Lung (tissue), 17 donors: ENCODE measurements at places on chromosomes 1 and 21. TPM values are rescaled to one million over a fixed set of nuclear protein-coding genes. Genes with fewer than 3 reads are reported as not detected.

DNA sequence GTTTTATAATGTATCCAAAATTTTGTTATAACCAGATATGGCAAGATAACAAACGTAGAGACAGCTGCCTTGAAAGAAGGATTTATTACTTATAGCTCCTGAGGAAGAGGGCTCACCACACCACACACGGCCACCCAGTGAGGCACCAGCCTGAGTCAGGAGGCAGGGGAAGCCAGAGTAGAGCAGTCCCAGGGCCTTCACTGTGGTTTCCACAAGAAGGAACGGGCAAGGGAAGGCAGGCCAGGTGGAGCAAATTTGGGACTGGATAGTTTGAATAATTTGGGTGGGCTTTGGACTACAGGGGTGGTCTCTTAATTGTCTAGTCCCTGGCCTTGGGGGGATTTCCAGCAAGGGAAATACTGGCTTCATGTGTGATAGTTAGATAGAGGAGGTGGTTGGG is 72.5 kb downstream of the RRAGC start:
- DNase-seq: no peak

DNA sequence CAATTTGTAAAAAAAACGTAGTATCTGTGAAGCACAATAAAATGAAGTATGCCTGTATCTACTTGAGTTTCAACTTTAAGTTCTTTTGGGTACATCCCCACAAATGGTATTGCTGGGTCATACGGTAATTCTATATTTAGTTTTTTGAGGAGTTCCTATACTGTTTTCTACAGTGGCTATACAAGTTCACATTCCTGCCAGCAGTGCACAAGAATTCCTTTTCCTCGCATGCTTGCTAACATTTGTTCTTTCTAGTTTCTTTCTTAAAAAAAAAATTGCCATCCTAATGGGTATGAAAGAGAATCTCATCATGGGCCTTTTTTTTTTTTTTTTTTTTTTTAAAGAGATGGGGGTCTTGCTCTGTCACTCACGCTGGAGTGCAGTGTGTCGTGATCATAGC is 41.9 kb downstream of the UCK2 start:
- no peak for DNase-seq

DNA sequence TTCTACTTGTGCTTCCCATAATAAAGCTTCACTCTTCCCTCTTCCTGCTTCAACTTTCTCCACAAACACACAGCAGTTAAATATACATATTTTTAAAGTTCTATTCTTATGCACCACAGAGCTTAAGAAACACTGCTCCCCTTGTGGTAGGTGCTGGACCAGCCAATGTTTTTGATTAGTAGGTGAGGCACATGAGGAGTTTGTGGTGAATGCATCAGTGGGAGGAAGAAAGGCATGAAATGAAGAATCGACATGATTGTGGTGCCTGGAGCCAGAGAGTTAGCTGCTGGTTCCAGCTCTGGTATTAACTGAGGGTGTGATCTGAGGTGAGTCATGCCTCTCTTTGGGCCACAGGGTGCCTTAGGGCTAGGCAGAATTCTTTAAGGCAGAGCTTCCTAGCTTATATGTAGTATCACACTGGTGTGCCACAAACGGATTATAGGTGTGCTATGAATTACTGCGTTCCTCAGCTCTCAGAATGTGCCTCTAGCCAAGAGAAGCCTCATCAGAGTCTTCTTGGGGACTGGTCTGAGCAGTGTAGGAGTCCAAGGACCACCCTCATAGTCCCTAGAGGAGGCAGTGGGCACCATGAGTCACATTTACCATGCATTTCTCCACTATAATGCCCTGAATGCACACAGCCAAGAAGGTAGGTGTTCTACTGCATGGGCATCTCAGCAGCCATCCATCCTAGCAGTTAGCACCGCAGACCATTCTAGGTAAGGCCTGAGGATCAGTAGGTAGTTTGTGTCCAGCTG is 97.4 kb upstream of the SGIP1 start:
- DNase-seq: no peak

GRCh38 chr1:29245876-29246275 is 9.6 kb downstream of the PTPRU start:
- DNase-seq: peak; percentile 54

- DNase-seq: no peak
Measured at GRCh38 chr1:111323231-111323630, 32.6 kb downstream of the CHIA start.

- DNase-seq: no peak
Measured at GRCh38 chr1:46184920-46185658, 8.8 kb upstream of the P3R3URF start.

DNA sequence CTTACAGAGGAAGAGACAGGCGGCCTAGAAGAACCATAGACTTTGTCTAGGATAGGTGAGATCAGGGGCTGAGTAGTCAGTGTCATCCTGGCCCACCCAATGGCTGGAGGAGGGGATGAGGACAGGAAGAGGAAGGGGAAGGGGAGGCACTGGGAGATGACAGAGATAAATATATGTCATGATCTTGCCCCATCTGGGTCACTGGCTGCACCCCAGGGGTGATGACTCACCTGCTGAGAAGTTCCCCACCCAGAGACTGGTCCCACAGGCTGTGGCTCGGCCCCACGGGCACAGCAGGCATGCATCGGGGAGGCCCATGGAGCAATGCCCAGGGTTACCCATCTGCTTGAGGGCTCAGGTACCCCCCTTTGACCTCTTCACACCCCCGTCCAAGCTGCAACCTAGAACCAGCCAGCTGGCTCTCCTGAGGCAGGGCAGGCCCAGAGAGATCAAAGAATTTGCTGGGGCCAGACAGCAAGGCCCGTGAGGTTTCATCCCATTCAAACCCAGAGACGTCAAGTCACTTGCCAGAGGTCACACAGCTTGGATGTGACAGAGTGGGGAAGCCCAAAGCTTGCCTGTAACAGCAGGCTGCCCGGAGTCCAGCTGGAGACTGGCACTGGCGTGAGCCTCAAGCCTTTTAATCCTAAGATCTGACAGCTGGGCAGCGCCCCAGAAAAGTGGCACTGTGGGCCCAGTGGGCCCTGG is 34.7 kb upstream of the CASZ1 start:
- no peak for DNase-seq

DNA sequence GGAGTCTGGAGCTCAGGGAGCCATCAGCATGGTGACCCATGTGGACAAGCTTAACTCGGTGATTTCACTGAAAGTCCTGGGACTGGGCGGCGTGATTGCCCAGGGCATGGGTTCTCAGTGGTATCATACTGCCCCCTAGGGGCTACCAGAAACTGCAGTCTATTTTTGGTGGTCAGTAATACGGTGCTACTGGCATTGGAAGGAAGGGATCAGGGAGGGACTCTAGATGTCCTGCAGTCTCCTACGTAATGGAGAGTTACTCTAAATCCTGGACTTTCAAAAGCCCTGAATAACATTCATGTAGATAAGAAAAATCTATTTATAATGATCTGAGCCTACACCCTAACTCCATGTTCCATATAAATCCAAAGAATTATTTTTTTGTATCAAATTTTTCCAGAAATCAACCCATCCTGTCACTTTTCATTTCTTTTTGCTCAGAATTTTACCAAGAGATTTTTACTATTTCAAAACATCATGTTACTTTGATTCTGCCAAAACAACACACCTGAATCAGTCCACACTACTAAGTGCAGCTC is 37.3 kb downstream of the PABPC4 start:
- DNase-seq: peak; percentile 80

GRCh38 chr1:116418091-116418830 is 45.2 kb downstream of the ATP1A1 start:
- peak; percentile 88 for DNase-seq

DNA sequence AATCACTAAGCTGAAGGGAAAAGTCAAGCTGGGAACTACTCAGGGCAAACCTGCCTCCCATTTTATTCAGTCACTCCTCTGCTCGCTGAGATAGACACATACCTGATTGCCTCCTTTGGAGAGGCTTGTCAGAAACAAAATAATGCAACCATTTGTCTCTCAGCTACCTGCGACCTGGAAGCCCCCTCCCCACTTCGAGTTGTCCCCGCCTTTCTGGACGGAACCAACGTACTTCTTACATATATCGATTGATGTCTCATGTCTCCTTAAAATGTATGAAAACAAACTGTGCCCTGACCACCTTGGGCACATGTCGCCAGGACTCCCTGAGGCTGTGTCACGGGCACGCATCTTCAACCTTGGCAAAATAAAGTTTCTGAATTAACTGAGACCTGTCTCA is 21.5 kb upstream of the HPDL start:
- DNase-seq: no peak

GRCh38 chr1:165815725-165816124 is 11.7 kb upstream of the UCK2 start:
- DNase-seq: no peak

- no peak for DNase-seq
Measured at GRCh38 chr1:160608941-160609340, 29.6 kb upstream of the CD84 start.

DNA sequence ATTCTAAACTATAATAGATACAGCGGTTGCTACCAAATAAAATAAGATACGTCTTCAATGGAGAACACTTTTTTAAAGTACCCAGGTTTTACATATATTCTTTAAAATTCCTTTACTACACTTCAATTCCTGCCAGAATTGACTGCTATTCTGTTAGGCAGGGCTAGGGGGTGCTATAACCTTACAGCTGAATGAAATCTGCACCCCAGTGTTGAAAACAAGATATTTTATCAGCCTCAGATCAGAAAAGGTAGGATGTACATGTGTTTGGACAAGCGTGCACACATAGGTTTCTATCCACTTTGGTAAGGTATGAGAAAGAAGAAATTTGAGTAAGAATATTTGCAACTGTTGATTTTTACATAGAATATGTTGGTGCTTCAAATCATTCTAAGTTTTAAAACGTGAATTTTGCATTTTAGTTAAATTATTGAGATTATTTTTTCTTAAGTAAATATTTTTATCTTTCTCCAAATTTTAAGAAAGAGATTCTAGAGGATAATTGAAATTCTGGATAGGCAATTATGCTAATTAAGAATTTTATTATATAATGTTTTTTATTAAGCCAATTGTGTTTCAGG is 490.8 kb upstream of the ADGRL4 start:
- DNase-seq: no peak

DNA sequence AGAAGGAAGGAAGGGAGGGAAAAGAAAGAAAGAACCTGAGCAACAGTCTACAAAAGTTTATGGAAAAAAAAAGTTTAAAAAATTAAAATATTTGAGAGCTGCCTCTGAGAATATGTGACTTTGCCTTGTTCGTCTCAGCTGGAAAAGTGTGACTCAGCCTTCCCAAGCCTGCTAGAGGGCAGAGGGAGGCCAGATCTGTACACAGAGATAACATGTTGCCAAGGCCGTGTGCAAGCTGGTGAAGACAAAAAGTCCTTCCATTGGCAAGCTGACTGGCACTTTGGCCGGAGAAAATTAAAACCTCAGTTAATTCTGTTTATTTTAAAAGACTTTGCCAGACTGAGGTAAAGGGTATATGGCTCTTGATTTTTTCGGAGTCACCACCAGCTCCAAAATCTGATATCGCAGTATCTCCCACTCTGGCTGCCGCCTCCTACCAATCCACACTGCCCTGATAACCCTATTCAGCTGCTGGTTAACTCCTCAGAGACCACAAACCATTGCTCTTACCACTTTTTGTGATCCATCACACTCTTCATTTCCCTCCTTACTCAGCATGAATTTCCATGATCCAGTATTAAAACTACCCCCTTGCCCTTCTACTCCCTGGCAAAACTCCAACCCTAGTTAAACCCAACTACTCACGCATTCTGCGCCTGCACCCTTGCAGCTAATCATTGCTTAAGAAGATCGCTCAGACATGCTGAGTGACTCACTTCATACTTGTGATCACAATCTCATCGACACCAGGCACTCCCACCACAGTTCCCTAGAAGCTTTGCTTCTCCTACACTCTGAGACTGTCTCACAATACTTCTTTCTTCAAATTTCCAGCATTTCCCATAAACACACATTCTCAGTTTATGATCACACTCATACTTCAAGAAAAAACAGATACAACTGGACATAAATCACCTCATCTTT is 5.7 kb upstream of the PPP1R15B start:
- DNase-seq: peak; percentile 66

- peak; percentile 74 for DNase-seq
Measured at GRCh38 chr1:44645476-44646244, 28.6 kb downstream of the TMEM53 start.

- no peak for DNase-seq
Measured at GRCh38 chr1:36971852-36972618, 62.3 kb downstream of the GRIK3 start.

- DNase-seq: no peak
Measured at GRCh38 chr1:246709835-246710234, 14.4 kb upstream of the SCCPDH start.

DNA sequence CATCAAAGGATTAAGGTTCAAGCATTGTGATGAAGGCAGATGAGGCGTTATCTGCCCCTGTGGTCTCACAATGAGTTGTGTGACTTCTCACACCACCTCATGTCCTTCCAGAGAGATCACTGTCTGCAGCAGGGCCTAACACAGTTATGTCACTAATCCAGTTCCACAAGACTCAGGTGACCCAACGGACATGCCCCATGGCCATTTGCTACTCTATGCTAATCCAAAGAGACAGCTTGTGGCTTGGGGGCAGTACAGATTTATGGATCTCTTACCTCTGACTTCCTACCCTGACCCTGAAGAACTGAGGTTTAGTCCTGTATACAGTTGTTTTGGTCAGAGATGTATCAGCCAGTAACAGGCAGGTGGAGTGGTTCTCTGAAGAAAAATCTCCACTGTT is 147.1 kb downstream of the GLUL start:
- no peak for DNase-seq

GRCh38 chr1:214901718-214902117 is 180.8 kb upstream of the KCNK2 start:
- no peak for DNase-seq

- no peak for DNase-seq
Measured at GRCh38 chr1:233972951-233973635, 68.6 kb downstream of the SLC35F3 start.

GRCh38 chr1:15081102-15081501 is 72.4 kb upstream of the TMEM51 start:
- DNase-seq: peak; percentile 57

- no peak for DNase-seq
Measured at GRCh38 chr21:35737899-35738346, 322.4 kb downstream of the SETD4 start.

SERPINC1 gene
- total RNA-seq: 0.61 TPM

STIL gene
- total RNA-seq: 1.8 TPM

FNDC7 gene
- total RNA-seq: 0.06 TPM

S100A7 gene
- not detected for total RNA-seq

KCNQ4 gene
- 0.98 TPM for total RNA-seq

KRTAP13-2 gene
- not detected for total RNA-seq

KPRP gene
- total RNA-seq: not detected

MTX1 gene
- 25.6 TPM for total RNA-seq
